ENCODE measurements at places on chromosomes 5 and 9. TPM values are rescaled to one million over a fixed set of nuclear protein-coding genes. Genes with fewer than 3 reads are reported as not detected.

DNA sequence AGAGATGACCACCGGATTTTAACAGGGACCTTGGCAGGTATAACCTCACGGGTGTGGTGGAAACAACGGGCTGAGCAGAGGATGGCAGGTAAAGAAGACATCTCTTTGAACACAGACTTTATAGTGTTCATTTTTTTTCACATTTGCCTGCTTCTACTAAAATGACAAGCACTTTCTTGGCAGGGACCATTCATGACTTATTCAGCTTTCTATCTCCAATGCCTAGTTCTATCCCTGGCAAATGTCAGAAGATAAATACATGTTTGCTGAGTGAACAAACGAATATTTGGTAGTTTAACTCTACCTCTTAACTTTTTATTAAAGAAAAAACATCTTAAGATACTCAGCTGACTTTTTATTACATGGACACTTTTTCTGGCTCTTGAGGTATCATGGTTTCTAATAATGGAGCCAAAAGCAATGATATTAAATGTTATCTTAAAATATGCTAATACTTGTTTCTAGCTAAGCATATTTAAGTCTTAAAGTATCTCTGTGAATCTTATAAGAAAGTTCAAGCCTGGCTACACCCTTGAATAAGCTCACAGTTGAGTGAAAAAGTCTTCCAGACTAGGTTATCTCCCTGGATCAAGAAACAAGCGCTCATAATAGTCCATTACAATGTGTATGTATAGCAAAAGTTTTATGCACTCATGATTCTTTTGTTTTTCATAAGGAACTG is 8.5 kb downstream of the ELL2 start:
- DNase-seq: no peak

DNA sequence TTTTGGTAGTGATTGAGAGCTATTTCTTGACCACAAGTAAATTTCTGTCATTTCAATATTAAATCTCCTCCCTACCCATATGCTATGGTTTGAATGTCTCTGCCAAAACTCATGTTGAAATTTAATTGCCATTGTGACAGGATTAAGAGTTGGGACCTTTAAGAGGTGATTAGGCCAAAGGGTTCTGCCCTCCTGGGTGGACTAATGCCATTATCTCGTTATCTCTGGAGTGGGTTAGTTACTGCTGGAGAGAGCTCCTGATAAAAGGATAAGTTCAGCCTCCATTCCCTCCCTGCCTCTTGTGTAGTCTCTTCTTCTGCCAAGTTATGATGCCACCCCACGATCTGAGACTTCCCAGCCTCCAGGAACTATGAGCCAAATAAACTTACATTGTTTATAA is 3.6 kb upstream of the DRD1 start:
- DNase-seq: no peak

DNA sequence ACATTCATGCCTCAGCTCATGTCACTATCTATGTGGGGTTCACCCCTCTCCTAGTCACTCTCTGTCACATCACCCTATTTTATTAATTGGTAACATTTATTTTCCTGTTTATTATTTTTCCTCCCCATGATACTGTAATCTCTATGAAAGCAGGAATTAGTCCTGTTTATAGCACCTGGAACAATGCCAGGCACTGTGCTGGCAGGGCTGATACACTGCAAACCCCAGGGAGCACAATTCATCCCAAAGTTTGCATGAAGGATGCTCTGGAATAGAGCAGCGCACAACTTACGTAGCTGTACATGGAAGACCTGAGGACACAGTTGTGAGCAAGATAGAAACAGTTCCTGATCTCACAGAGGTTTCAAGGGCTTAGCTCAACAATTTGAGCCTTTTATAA is 103.2 kb downstream of the NSG2 start:
- no peak for DNase-seq

GRCh38 chr5:38745836-38746732 is 99.7 kb upstream of the OSMR start:
- DNase-seq: no peak

DNA sequence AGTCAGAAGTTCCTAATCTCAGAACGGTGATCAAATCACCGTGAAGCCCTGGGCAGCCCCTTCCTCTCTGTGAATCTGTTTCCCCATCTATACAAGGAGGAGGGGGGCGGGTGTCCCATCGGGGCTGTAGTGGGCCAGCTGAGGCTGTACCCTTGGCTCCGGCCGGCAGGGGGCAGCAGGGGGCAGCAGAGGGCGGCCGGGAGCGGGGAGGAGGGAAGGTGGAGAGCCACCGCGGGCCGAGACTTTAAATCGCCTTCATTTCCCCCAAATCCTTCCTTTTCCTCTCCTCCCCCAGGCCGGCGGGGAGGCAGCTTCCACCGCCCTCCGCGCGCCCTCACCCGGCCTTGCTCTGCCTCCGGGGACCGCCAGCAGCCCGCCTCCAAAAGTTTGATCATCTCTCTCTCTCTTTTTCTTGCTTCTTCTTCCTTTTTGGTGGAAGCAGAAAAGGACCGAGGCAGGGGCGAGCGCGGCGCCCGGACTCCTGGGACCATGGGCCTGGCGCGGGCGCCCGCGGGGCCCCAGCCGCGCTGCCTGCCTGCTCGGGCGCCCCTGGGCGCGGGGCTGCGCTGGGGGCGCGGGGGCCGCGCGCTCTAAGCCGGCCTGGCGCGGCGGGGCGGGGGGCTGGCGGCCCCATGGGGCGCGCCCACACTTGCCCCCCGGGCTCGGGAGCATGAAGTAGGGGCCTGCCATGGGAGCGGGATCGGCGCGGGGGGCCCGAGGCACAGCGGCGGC is at the start of gene COL27A1:
Gene COL27A1, plus strand, starts transcription at position 275 of the 732 bp plus-strand sequence. Its CDS starts 414 bp downstream, at position 689.
- peak; percentile 86 for DNase-seq

GRCh38 chr9:27634879-27635278 is 61.6 kb upstream of the C9orf72 start:
- no peak for DNase-seq

DNA sequence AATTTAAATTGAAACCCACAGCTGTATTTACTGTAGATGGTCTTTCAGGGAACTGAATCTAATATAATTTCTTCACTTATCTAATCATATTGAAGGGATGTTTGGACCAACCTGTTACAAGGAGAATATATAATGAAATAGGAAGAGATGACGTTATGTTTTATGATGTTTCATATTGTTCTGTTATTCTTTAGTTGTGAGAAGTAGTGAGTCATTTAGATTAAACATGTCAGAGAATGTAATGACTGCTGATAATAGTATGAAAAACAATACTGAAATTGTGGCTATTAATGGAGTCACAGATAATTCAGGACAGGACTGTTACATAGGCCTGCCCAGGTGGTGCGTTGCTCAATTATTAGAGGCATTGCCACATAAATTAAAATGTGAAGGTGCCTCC is 1993.4 kb downstream of the EFNA5 start:
- DNase-seq: no peak

DNA sequence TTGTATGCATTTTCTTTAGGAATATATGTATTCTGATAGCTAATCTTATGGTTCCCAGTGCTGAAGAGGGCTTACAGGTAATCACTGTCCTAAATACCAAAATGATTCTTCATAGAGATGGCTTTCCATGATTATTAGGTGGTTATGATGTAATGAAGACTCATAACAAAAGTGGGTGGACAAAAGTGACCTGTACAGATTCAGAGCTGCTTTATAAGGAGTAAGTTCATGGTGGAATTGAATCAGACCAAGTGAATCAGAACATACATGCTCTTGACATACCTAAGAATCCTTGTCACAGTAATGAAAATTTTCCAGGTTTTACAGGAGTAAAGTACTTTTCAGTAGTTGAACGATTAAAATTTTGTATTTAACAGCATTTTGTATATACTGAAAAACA is 105.6 kb downstream of the NIPBL start:
- DNase-seq: no peak

- DNase-seq: no peak
Measured at GRCh38 chr9:76573905-76574760, 115.2 kb downstream of the GCNT1 start.

- no peak for DNase-seq
Measured at GRCh38 chr5:2670940-2671339, 80.5 kb downstream of the IRX2 start.

DNA sequence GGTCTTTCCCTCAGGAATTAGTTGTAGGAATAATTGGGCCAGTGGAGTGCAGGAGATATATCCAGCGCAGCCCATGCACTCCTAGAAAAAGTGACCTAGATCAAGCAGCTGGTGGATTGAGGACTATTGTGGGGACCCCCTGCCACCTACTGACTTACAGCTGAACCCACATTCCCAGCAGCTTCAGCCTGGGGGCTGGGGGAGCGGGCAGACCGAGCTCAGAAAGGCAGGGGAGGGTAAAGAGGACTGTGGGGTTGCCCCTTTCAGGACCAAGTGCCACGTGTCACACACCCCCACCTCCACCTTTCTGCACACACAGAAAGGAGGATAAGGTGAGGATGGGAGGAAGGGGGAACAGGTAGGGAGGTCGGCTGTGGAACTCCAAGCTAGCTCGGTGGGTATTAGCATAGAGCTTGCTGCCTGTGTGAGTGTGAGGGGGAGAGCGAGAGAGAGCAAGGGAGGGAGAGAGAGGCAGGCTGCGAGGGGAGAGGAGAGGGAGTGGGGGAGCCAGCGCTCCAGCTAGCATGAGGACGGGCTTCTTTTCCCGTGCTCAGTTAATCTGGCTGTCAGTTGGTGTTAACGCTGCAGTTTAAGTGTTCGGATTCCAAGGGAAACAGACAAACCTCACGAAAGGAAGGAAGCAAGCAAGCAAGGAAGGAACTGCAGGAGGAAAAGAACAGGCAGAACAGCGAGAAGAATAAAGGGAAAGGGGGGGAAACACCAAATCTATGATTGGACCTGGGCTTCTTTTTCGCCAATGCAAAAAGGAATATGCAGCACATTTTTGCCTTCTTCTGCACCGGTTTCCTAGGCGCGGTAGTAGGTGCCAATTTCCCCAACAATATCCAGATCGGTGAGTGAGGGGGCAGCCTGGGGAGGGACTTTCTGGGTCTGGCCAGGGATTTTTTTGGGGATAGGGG is at the start of gene GRIA1:
Gene GRIA1, plus strand, starts transcription at position 553 of the 920 bp plus-strand sequence.
- no peak for DNase-seq

DNA sequence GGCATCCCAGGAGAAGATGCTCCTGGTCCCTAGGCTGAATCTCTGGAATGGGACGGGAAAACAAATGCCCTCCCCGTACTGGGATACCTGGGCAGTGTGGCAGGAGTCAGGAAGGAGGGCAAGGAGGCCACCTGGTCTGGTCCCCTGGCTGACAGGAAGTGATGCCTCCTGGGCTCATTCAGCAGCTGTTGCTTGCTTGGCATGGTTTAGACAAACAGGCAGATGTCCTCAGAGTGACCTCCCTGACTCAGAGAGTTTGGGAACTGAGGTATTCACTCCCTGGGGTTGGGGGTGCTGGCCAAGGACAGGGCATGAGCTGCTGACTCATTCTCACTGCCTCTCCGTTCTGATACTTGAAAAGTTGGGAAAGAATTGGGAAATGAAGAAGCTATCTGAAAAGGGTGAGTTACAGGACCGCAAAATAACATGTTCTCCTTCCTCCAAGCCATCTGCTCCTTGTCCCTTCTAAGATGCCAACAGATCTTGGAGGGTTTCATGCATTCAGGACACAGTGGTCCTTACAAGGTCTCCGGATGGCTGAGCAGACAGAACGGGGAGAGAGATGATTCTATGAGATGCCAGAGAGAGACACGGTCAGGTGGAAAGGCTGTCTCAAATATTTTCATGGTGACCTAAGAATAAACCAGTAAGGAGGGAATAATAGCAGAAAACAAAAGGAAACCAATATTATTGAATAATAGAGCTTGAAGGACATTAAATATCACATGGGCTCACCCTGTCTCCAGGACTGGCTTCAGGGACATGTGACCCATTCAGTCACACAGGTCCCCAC is 534.5 kb downstream of the BNC2 start:
- peak; percentile 85 for DNase-seq

- no peak for DNase-seq
Measured at GRCh38 chr5:164475339-164475977, 970.0 kb downstream of the MAT2B start.

The GPX3 gene
- total RNA-seq: 694 TPM

The PCDH1 gene
- total RNA-seq: 41.9 TPM

The LCN10 gene
- total RNA-seq: 11.4 TPM

The PCDHA4 gene
- total RNA-seq: 0.90 TPM

The MYOT gene
- 4.0 TPM for total RNA-seq

The SPINK6 gene
- not detected for total RNA-seq

Measured in aorta (tissue), 5 donors.